ENCODE measurements at places on chromosomes 11 and 22.

GRCh38 chr11:16027621-16028020 lies 328.7 kb downstream of the SOX6 start:
- DNase-seq, result no peak

DNA sequence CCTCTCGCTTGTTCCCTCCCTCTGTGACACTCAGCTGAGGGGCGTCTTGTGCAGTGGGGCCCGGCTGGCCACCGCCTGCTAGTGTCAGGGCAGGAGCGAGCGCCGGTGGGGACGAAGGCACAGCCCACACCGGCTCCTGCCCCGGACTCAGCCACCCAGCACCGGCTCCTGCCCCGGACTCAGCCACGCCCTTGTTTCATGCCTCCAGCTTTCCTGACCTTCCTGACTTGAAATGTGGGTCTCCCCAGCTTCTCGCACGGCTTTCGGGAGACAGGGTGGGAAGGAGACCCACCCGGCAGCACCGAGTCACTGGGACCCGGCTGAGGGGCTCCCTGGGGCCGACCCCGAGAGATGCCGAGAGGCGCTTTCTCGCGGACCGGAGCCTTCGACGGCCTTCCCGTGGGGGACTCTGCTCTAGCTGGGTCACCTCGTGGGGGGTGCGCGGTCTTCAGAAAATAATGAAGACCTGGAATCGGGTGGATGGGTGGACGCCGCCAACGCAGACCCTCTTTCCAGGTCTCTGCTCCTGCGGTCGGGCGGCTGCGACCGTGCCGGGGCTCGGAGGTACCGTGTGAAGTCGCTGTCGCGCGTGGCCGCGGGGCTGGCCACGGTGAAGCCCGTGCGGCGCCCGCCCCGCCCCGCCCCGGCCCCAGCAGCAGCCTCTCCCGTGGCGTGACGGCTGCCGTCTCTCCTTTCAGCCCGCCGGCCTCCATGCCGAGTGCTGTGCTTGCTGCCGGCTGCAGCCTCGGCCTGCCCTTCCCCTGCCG lies 10.2 kb downstream of the GLB1L2 start:
- no peak for DNase-seq

DNA sequence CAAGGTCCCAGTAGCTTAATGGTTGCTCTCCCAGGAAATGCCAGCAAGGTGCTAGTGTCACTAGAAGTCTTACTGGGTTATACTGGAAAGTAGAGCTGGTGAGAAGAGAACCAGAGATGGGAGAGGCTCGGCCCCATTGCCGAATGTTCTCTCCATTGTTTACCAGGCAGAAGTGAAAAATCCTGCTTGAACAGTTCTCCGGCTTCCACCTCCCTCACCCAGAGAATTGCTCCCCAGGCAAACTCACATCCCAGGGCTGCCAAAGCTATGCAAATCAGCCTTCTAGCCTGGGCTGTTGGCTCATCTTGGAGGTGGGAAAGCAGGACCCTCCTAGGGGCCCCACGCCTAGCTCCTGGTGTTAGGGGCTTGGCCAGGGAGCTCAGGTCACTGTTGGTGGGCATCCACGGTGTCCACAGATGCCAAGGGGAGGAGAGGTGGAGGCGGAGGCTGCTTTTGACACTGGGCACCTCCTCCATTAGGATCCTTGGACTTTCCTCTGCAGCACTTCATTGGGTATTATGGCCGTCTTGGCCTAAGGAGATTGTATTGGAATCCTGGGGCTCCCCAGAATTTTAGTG lies 20.1 kb downstream of the POU2F3 start:
- DNase-seq, result no peak

DNA sequence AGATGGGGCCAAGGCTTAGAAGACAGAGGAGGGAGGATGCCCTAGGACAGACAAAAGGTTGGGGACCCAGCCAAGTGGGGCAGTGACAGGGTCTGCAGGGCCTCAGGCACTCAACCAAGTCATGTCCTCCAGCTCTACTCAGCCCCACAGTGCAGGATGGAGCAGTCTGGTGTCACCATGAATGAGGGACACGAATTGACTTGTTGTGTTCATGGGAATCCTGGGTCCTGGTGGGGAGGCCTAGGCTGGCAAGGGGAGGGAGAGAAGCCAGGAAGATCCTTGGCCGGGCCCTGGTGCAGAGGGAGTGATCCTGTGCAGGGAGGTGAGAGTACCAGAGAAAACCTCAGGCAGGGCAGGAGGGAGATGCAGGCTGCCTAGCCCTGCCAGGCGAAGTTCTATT lies 12.0 kb downstream of the P2RY6 start:
- no peak for DNase-seq

- no peak for DNase-seq
These were observed 60.0 kb upstream of the SPON1 start for GRCh38 chr11:13902523-13902922.

- DNase-seq, result no peak
These were observed 12.9 kb downstream of the CRYBB2 start for GRCh38 chr22:25232301-25232700.

DNA sequence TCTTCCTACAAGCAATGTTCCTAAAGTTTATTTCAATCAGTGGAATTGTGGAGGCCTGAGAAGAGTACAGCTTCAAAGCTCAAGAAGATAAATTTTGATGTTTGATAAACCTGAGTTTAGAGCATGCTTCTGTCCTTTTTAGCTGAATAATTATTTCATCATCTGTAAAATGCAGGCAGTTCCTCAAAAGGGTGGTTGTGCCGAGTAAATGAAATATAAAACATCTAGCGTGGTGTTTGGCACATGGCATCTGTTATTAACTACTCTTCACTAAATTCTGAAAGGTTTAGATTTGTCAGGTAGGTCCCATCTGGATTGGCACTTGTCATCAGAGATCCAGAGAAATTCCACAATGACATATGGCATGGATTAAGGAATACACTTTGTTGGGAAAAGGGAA lies 155.1 kb downstream of the DDX10 start:
- DNase-seq, result no peak

DNA sequence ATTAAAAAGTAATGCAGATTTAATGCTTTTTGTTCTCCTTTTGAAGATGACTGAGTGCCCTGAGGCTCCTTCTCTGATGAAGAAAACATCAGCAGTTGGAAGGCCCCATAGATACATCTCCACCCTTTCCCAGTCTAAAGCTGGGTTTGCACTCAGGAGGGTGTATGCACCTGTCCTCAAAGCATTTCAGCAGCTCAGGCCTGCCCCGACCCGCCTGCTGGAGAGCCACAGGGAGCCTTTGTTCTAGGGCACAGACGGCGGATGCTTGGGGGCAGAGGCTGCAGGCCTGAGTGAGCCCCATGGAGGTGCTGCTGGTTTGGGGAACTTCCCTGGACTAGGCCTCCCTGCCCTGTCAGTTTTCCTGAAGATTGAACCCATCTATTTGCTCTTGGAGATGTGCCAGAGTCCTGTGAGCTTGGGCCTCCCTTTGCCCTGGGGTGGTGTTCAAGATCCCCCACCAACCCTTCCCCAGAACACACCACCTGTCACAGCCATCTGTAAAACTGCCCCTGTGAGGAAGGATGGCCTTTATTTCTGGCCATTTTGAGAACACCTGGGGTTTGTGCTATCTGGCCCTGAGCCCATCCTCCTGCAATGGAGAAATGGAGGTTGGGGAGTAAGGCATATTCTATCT lies 160.0 kb downstream of the NAV2 start:
- DNase-seq, result no peak

- no peak for DNase-seq
These were observed 5.3 kb downstream of the SYNGR1 start for GRCh38 chr22:39355080-39355479.

- DNase-seq, result no peak
These were observed 1435.7 kb downstream of the LRRC4C start for GRCh38 chr11:40023724-40024123.

Data from stimulated activated CD4-positive, alpha-beta T cell treated with anti-CD3 and anti-CD28 coated beads, Interleukin-4, amount 100 ng/mL, for 24 hours (primary cell).